ENCODE measurements at places on chromosomes 13 and 19.

GRCh38 chr13:38462605-38463004, 113.0 kb downstream of the UFM1 start:
- no peak for DNase-seq

DNA sequence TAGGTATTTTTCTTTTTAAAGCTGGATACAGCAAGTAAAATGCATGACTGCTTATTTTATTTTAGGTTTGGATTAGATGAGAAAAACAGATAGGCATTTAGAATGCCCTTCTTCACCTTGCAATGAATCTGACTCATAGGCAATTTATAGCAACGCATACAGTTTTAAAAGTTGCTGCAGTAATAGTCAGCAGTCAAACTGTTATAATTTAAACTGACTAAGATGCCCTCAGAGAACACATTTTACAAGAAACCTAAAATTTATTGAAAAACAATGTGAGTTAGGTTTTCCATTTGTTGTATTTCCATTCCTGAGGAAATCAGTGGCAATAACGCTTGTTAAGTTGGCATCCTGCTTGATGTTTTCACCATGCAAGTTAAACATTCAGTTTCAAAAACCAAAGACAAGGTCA, 1128.2 kb upstream of the PCDH9 start:
- DNase-seq, result no peak

DNA sequence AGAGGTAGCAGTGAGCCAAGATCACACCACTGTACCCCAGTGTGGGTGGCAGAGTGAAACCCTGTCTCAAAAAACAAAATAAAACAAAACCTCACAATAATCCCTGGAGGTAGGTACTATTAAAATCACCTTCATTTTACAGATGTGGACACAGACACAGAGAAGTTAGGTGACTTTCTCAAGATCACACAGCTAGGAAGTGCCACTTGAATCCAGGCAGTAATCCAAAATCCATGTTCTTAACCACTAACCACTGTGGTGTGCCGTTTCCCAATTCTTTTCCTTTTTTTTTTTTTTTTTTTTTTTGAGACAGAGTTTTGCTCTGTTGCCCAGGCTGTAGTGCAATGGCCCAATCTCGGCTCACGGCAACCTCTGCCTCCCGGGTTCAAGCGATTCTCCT, 9.0 kb downstream of the PPP1R14A start:
- DNase-seq, result no peak

GRCh38 chr13:100473501-100474044, 115.0 kb downstream of the GGACT start:
- DNase-seq, result no peak

DNA sequence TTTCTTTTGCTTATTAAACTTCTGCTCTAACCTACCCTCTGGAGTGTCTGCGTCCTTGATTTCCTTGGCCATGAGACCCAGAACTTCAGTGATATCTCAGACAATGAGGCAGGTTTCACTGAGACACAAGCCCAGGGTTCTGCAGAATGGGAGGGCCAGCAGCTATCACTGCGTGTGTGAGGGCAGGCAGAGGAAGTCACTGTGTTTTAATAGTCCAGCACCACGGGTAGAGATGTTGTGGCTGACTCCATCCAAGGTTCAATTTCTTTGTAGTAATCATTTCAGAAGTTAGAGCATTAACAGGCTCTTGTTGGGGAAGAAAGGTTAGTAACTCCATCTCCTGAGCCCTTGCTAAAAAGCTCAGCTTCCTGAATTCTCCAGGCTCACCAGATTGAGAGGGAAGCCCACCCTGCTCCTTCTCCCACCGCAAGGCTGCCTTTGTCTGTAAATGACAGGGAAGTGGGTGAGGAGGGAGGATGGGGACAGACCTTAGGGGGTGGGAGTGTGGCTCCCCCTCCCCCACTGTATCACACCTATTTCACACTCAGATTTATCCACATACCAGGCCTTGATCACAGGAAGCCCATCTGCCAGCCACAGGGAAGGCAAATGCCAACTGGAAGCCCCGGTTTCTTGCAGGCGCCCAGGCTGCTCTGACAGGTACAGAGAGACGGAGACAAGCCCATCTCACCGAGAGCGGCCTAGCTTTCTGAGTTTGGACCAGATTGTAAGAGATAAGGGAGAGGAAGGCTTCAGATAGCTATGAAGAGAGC, 2.1 kb downstream of the C19orf12 start:
- DNase-seq, result no peak

DNA sequence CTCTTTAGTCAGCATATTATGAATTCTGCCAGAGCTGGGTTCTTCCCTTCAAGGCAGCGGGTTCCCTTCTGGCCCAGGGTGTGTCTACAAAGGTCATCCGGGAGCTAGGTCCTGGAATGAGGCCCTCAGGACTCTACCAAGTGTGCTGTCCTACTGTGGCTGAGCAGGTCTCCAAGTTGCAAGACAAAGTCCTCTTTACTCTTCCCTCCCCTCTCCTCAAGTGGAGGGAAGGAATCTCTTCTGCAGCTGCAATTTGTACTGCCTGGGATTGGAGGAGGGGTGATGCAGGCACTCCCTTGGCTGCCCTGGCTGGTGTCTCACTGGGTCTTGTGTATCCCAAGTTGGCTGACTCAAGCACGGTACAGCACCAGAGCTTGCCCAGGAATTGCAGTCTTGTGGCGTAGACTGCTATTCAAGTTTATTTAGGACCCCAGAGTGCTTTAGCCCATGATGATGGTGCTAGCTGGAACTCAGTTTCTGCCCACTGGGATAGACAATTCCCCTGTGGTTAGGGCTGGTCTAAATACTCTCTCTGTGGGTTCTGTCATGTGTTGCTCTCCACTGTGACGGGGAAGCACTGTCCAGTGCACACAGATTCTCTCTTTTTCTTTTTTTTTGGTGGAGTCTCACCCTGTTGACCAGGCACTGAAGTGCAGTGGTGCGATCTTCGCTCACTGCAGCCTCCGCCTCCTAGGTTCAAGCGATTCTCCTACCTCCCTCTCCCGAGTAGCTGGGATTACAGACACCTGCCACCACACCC, 28.5 kb downstream of the RFC3 start:
- no peak for DNase-seq
